Activated CD4-positive, alpha-beta T cell treated with anti-CD3 and anti-CD28 coated beads, Interleukin-2, amount 50 U/mL, for 24 hours (primary cell): ENCODE measurements at places on chromosomes 12 and 14.

GRCh38 chr12:94147387-94147990, 888 bp upstream of the PLXNC1 start:
- DNase-seq: no peak

- DNase-seq: no peak
Observed at GRCh38 chr12:72546106-72546505, 273.9 kb downstream of the TRHDE start.

GRCh38 chr12:42498549-42499247, 90.8 kb downstream of the PRICKLE1 start:
- no peak for DNase-seq

DNA sequence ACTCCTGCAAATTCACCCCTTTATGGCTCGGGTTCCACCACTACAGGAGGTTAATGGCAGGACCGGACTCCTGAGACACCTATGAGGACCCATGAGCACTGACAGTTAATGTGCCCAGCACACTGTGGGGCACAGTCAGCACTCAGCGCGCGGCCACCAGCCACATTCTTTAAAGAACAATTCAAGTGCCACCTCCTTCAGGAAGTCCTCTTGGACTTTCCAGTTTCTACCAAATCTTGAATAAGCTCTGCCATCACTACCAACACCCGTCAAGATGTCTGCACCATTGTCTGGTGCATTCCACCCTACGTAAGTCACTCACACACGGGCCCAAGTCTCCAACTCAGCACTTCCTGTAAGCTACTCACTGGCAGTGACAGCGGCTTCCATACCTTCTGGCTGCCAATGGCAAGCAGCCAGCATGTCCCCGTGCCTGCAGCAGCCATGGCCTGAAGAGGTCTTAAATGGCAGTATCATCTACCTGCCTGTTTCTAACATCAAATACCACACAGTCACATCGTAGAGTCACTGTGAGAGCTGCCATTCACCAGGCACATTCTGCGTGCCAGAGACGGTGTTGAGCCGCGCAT, 48.5 kb downstream of the CDC42BPB start:
- no peak for DNase-seq

DNA sequence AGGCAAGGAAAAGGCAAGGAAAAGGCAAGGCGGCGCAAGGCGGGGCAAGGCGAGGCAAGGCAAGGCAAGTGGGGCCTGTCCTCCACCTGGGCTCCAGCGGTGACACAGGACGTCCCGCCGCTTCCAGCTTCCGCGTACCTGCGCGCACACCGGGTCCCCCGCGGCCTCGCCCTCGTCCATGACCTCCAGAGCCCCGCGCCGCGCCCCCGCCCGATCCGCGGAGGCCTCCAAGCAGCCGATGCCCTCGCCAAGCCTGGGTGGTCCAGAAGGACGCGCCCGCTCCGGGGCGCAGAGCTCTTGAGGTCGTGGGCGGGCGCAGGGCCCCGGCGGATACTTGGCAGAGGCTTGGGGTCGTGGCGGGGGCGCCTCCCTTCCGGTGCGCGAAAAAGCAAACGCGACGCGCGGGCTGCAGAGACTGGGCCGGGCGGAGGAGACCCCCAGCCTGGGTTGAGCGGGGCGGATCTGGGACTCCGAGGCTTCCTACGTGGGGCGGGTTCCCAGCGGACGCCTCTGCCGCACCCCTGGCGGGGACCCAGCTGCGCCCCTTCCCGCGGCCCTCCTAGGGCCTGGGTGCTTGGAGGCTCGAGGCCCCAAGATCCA, 60.8 kb upstream of the EIF5 start:
- DNase-seq: no peak

DNA sequence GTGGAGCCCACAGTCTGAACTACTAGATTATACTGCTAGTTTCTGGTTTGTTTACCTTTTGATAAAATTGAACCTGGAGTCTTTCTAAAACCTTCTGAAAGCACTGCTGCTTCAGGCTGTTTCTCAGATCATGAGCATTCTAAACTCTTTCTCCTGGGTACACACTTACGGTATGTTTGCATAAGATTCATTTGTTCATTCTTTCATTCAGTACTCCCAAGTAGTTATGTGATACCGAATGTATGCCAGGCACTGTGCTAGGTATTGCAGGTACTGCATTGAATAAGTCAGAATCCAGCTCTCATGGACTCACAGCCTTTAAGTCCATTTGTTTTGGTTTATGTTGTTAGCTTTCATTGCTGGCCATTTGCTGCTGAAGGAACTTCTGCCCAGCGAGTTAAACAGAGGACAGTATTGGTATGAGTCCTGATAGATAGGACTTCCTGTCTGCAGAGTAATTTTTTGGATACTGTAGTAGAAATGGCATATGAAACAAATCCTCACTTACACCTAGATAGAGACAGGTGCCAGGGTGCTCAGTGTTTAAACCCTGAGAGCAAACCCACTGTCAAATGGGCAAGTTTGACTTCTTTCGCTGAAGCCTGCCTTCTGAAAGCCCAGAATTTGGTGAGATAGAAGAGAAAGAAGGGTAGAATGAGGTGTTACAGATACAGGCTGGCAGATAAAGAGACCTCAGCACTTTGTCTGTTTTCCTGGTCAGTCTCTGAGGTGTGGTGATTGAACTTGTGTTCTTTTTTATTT, 2.1 kb downstream of the SUSD6 start:
- DNase-seq: no peak

DNA sequence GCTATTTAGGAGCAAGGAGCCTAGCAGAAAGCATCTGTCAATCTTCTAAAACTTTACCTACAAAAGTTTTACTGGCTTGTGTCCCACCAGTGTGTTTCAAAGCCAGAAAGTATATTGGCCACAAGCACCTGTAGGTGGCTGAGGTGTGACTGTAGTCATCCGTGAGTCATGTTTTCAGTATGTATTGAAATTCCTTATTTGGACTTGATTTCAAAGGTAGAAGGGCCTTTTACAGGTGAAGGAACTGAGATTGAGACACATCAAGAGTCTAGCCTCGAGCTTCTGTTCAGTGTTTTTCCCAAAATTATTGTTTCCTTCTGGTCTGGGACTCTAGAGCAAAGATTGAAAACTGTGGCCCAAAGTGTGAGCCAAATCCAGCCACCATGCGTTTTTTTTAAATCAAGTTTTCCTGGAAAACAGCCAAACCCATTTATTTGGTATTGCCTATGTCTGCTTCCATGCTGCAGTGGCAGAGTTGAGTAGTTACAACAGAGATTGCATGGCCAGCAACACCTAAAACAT, 195.3 kb upstream of the BCL2L14 start:
- no peak for DNase-seq

GRCh38 chr12:109715310-109716091, 1.9 kb downstream of the FAM222A start:
- DNase-seq: no peak

GRCh38 chr14:74865156-74865555, 10.8 kb downstream of the PROX2 start:
- DNase-seq: no peak

DNA sequence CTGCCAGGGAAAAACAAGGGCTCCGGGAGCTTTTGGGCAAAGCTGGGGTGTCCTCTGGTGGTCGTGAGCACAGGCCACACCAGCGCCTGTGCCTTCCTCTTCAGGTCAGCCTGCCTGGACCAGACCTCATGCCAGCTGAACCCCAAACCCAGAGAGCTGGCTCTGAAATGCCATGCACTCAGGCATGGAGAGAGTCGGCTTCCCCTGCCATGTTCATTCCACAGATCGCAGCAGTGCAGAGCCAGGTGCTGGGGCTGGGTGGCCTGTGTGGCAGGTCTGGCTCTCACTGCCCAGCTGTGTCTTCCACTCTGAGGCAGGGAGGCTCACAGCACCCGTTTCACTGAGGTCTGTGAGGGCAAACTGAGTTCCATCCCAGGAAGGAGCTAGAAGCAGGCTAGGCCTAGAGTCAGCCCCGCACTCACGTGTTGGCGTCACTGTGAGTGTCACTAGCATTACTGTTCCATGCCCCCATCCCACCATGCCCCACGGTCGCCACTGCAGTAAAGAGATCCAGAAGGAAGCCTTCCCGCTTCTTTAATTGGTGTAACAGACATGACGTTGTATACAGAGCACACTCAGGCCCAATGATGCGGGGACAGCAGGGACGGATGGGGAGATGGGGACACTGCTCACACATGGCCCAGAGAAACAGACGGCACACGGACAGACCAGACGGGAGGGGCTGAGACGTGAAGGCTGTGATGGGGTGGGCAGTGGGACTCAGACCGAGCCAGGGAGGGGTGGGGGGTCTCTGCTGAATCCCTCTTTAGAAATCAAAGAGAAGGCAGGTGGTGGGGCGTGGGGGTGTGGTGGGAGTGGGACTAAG, 2.7 kb downstream of the ARL6IP4 start:
- DNase-seq: no peak

GRCh38 chr14:105151084-105151837, 17.3 kb downstream of the JAG2 start:
- no peak for DNase-seq

- no peak for DNase-seq
Observed at GRCh38 chr14:72776701-72777261, 117.1 kb downstream of the DPF3 start.

DNA sequence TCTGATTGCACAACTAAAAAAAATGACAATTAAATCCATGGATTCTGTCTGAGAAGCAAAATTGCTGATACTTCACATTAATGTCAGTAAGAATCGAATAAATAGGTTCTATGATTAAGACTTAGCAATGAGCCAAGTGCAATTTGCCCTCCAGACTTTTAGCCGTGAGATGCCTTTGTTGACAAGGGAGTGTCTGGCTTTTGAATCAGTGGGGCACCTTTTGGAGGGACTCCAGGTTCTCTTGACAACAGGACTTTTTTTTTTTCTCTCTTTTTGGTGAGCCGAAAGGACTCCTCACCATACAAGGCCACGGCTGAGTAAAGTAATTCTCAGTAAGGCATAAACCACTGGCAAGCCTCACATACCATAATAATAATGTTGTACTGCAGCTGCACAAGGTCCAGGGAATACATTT, 4.7 kb upstream of the MDM1 start:
- no peak for DNase-seq

GRCh38 chr12:12668005-12668404, 28.0 kb downstream of the GPR19 start:
- no peak for DNase-seq

GRCh38 chr12:121872546-121873215, 14.0 kb upstream of the HPD start:
- DNase-seq: no peak

DNA sequence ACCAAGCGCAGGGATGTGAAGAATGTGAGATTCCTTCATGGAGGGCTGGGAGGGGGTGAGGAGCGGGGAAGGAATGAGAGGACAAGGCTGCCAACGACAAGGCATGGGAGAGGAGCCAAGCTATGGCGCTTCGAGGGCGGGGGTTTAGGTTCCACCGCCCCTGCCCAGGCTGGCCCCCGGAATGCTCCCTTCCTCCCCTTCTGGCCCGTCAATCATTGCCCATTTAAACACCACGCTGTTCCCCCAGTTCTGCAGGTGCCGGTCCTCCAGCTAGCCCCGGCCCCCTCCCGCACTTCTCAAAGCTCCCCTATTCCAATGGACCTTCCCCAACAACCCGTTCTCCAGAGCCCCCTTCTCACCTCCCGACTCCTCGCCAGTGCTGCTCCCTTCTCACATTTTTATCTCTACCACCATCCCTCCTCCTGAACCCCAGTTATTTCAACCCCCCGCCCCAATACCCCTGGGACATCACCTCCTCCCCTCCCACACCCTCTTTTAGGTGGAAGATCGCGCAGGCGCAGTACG, 428 bp downstream of the RNF41 start:
- no peak for DNase-seq

DNA sequence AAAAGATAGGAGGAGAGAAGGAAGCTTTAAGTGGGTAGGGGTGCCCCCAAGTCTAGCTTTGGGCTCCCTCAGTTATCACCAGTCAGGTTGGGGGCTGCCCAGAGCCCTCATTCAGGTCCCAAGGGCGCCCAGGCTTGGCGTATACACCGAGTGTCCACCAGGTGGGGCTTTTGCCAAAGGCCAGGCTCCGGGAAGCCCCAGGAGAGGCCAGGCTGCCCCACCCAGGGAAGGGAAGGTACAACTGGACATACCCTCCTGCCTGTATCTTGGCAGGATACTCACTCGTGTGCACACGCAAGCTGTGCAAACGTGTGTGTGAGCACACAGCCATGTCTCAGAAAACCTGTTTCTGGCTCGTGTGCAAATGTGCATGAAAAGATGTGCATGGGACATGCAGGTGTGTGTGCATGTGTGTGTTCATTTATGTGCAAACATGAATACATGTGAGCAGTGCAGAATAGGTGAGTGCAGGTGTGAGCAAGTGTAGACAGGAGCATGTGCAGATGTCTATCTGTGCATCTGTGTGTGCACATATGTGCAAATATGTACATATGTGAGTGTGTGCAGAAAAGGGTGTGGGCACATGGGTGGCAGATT, 103.9 kb upstream of the MYL2 start:
- DNase-seq: peak; percentile 42

DNA sequence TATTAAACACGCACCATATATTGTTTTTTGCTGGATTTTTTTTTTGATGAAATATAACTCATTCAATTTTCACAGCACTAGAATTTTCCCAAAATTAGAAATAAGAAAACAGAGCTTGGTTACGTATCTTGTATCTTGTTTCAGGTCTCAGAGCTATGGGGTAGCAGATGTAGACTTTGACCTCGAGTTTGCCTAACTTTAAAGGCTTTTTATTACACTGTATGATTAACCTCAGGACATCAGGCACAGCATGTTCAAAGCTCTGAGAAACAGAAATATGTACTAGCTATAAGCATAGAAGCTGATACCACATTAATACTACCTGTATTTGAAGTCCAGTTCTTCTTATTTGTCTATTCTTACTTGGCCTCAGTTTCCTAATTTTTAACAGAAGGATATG, 171.9 kb upstream of the KITLG start:
- no peak for DNase-seq

DNA sequence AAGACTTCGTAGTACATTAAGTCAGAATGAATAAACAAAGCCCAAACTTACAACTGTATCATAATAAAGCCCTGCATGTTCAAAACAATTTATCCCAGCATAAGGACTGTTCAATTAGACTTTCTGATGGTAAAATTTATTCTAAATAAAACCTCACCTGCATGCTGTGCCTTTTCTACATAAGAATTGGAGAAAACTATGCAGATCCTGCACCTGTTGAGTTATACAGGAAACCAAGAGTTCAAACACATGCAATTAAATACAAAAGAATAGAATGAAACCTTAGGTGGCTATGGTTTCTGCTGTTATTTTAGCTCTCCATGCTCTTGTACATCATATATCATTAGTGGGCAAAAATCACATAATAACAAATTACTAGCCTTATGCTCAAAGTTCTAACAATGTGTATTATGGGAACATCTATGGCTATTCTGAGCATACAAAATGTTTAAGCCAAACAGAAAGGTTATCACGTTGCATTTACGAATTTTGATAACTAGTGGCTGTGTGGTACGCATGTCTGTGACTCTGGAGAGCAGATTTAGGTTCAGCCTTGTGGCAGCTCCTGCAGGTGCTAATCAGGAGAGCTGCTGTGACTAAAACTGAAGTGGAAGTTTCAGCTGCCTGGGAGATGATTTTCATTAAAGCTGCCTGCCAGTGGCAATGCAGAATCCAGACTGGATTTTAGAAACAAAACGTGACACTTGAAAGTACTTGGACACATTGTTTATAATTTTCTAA, 36.1 kb upstream of the LRFN5 start:
- DNase-seq: no peak
